ENCODE measurements at places on chromosomes 4 and X.

DNA sequence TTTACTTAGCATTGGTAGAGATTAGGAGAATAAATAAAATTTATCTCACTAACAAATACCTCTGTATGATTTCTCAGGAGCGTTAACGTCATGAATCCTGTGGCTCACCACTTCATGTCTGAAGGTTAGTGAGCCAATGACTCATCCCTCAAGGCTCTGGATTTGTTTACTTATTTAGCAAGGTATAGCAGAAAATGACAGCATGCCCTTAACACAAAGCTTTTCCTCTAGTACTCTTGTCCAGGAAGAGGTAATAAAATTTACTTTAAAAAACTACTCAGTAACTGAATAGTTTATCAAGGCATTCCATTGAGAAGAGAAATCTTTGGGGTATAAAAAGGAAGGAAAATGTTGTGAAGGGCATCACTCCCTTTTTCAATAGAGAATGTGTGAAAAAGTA is 823.8 kb downstream of the CCSER1 start:
- peak; percentile 9 for DNase-seq

GRCh38 chr4:158374318-158374717 is 147.4 kb upstream of the RXFP1 start:
- no peak for DNase-seq

DNA sequence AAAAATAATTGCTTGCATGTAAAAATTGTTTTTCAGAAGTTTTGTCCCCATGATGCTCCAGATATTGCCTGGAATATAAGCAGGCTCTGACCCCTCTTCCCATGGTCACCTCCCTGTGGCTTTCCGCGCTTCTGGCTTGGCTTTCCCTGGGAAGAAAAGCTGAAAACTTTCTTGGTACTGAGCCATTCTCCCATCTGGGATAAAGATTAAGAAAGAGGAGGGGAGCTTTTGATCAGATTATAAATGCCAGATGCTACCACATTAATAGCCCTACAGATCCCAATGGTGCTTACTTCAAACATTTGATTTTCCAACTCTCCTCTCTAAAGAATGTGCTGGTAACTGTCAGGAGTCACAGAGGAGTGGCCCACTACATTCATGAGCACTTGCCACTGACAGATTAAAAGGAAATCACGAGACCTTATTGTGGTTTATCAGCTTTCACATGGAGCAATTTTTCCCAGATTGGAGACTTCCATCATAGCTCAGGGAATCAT is 54.4 kb upstream of the GAB1 start:
- no peak for DNase-seq

DNA sequence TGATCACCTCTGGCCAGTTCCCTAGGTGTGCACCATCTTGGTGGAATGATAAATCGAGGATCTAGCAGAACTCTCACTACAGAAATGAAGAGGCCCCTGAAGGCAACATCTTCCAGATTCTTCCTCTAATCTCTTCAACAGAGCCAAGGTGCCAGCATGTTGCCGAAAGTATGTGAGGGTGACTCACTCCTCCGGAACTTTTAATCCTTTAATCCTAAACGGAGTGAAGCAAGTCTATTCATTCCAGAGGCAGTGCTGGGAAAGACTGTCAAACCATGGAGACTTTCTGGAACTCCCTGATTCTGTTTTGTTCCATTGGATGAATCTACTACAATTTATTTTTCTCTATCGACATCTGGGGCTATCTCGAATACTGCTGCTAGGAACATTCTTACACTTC is 68.7 kb downstream of the SUPT20HL2 start:
- peak; percentile 27 for DNase-seq

DNA sequence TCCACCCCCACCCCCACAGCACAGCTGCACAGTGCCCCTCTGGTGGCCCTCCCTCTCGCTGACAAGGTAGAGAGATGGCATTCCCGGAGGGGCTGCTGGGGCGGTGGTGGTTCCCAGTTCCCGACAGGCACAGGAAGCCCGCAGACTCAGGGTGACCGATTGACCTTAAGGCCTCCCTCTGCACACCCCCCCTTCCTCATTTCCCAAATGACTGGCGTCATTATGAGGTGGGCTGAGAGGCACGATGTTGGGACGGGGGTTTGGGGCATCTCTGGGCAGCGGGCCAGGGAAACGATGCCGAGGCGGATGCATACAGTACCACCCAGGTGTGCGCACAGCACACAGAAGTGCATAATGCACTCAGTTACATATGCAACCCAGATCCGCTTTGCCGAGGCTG is 3.5 kb upstream of the TIMP1 start:
- no peak for DNase-seq

DNA sequence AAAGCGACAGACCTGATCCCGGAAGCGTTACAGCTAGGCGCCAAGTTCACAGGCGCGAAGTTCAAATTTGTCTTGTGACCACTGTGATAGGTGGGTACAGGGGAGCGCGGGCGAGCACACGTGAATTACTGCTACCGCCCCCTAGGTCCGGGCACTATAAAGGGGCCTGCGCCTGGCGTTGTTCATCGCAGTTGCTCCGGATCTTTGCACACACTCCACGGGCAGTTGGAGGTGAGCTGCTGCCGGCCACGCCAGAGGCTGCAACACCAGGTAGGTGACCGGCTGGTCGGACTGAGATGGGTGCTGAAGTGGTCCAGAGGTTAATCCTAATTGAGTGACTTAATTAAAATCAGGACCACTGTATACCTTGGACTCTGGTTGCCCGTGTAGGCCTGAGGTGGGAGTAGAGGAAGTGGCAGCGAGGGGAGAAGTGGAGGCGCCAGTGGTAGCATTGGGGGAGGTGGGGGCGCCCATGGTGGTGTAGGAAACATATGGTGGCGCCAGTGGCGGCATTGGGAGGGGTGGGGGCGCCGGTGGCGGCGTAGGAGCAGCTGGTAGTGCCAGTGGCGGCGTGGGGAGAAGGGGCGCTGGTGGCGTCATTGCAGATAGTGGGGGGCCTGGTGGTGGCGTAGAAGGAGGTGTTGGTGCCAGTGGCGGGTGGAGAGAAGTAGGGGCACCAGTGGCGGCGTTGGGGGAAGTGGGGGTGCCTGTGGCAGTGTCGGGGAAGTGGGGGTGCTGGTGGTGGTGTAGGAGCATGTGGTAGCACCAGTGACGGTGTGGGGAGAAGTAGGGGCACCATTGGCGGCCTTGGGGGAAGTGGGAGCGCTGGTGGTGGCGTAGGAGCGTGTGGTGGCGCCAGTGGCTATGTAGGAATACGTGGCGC is at the start of gene GCNA:
Gene GCNA, plus strand, starts transcription at position 185 of the 883 bp plus-strand sequence. CDS start 2,385 bp downstream, outside the sequence.
- no peak for DNase-seq

GRCh38 chr4:109548655-109549054 is 11.4 kb upstream of the MCUB start:
- no peak for DNase-seq

- no peak for DNase-seq
Observed at GRCh38 chr4:111736516-111736915, 408.7 kb upstream of the FAM241A start.

DNA sequence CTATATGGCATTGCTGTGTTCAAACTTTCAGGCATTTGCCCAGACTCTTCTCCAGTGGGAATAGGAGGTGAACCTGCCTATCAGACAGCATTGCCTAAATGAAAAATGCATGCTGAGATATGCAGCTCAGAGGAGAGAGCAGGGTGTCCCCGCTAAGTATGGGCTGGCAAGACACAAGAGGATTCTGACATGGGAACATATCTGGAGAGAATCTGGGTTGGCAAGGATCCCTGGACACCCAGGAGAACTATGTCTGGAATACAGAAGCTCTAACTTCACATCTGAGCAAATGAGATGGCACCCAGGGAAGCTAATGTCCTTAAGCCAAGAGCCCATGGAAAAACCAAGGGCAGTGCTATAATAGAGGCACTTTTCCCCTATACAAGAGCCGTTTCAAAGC is 18.4 kb downstream of the PPARGC1A start:
- no peak for DNase-seq

GRCh38 chr4:111228396-111228795 is 605.5 kb upstream of the PITX2 start:
- DNase-seq = no peak

DNA sequence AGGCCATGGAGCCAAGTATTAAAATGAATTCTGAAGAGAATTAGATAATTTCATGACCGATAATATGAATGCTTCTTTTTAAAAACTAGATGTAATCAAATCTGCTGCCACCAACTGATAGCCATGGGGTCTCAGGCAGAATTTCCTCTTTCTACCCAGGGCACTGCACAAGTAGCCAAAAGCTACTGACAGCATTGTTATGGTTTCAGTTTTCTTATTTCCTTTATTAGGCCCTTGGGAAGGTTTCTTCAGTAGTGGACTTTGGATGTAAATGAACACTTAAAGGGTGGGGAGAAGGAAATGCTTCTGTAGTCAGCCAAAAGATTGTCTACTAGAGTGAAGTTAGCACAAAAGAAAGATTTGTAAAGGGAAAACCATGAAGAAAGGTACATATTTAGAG is 686.0 kb downstream of the ADGRL3 start:
- no peak for DNase-seq

DNA sequence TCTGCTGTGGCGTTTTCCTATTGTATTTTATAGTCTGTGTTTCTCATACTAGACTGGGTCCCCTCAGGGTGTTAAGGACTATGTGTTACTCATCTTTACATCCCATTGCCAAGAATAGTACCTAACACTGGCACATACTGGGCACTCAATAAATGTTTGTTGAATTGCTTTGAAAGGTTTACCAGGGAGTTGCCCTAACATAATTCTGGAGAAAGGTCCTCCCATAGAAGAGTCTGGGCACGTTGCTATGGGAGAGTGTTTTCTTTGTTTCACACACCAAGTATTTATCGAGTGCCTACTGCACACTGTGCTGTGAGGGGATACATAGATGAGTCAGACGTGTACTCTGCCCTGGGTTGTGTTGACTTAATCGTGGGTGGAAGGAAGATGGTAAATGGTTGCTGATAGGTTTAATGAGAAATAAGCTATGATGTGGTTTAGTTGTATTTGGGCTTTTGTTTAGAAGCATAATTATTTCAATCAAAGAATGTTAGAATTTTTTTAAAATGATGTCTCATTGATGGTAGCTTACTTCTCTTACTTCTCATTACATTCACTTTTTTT is 42.9 kb downstream of the AFF1 start:
- no peak for DNase-seq

DNA sequence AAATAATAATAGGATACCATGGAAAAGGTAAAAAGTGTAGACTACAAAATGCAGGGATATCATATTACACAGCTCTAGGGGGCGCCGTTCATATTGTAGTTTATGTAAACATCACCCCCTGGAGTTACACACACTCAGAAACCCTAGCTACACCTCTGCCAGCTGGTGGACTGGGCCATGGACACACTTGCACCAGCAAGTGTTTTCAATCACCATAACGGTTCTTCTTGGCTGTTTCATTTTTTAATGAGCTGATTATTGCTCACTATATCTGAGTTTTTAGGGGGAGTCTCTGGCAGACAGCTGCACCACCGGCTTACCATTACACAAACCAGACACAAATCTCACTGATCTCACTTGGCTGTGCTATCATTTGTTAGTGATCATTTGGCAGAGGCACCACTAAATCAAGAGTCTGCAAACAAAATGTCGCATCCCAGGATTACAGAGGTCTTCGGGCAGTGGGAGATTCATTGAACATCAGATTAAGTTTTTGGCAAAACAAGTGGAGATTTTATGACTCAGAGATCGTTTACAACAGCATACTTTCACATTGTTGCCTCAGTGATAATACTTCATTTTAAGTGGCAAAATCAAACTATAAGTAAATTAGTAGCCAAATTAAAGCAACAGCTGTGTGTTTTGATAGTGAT is 185.7 kb downstream of the UNC5C start:
- peak; percentile 25 for DNase-seq

- DNase-seq = no peak
Observed at GRCh38 chrX:20829665-20830491, 544.3 kb upstream of the CNKSR2 start.

- DNase-seq = no peak
Observed at GRCh38 chr4:127509155-127509554, 123.6 kb upstream of the INTU start.

GRCh38 chr4:141645611-141646340 is 9.4 kb downstream of the IL15 start:
- no peak for DNase-seq

- peak; percentile 91 for DNase-seq
Observed at GRCh38 chrX:153599192-153600031, 473 bp upstream of the CCNQ start.

- DNase-seq = no peak
Observed at GRCh38 chrX:32514986-32515385, 696.4 kb downstream of the DMD start.

GRCh38 chr4:144338148-144338547 is 197.6 kb upstream of the GYPA start:
- DNase-seq = no peak

GRCh38 chrX:22533898-22534297 is 261.2 kb downstream of the CBLL2 start:
- DNase-seq = no peak

DNA sequence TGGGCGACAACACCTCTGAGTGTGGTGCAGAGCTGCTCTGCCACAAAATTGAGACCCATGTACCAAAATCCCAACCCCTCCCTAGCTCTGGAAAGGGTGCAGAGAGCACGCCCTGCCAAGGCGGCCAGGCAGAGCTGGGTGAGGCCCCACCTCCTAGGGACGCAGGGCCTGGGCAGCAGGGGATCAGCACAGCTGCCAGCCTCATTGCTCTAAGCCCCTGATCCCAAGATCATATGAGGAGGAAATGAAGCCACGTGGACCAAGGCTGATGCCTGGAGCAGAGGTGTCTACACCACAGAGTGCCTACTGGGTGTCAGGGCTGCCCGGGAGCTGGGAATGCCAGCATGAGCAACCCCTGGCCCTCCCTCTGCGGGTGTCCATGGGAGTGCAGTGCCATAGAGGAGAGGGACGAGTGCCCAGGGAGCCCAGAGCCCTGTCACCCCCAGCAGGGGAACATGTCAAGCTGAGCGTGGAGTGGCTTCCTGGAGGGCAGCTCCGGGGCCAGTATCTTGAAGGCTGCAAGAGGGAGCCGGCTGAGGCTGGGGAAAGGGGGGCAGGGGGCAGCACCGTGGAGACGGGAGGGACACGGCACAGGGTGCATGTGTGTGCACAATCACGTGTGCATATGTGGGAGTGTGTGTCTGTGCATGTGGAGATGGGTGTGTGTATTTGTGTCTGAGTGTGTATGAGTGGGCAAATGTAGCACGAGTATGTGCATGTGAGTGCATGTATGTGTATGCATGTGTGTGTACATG is 63.9 kb upstream of the PSAPL1 start:
- DNase-seq = no peak

GRCh38 chrX:151476604-151477303 is 79.7 kb downstream of the VMA21 start:
- no peak for DNase-seq

DNA sequence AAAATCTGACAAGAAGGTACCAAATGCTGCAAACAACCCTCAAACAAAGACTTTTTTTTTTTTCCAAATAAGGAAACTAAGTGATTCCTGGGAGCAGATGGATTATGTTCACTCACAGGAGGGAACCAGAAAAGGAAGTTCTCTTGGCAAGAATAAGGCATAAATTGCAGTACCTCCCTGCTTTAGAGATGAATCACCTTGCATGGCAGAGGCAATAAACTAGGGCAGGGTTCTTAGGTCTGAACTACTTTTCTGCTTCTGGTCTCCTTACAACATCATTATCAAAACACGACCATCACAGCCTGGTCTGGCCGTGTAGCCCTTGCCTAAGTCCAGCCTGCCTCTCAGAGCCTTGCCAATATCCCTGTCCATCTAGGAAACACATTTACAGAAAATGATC is 6.3 kb downstream of the TMEM31 start:
- no peak for DNase-seq

Data from iPS-NIHi11 (cell line).